ENCODE measurements at places on chromosomes 2 and 18.

DNA sequence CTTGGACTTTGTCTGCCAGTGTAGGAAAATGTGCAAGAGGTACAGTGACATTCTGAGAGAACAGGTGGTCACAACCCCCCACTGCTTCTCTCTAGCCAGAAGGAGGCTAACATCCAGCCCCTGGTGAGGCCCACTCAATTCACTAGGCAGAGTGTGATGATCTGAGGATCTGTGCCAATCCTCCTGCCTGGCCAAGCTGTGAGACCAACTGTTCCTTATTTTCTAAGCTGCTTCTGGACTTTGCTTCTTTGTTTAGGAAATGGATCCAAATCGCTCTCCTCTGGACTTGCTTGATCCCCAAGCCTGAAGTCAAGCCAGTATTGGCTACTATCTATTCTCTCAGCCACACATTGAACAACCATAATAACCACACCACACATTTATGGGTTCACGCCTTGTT is 202.8 kb downstream of the PIK3C3 start:
- no peak for DNase-seq

- no peak for DNase-seq
Measured at GRCh38 chr2:112137516-112138158, 548 bp upstream of the FBLN7 start.

- no peak for DNase-seq
Measured at GRCh38 chr18:68041327-68041726, 524.8 kb upstream of the DSEL start.

DNA sequence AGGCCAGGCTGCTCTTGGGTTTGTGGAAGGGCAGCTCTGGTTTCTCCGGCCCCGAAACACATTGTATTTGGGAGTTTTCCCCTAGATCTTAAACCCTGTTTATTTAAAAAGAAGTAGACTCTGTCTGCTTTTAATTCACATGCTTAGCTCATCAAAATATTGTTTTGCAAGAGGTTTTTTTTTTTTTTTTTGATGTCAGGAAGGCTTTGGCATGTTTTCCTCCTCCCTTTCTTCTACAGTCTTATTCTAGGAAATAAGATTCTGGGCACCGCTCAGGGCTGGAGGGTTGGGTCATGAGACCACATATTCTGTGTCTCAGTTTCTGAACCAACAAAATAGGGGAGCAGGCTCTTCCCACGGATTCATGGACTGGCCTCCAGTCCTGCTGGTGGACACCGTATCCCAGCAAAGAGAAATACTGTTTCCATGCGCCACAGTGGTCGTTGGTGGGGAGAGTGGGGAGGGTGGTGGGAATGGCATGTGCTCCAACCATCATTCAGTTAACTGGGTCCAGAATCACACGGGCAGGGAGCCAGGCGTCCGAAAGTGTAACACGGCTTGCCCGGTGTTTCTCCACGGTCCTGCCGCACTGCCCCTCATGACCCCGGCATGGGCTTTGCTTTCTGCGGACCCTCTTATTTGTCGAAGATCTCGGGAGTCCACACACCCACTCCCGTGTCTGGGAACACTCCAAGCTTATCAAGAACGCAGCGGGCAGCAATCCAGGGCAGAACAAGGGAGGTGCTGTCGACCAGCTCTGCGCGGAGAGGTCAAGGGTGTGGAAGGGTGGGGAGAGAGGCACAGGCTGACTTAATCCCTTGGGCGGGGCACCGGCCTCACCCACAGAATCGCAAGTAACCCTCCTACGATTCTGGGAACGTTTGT is 176.7 kb downstream of the GLI2 start:
- no peak for DNase-seq

Data from iPS DF 19.7 (cell line).